ENCODE measurements at places on chromosomes 13 and 19.
A peak's percentile ranks its signal among the peaks of the same experiment; 100 is the strongest.

GRCh38 chr13:19592657-19593180, 31.4 kb upstream of the TPTE2 start:
- DNase-seq, result no peak

DNA sequence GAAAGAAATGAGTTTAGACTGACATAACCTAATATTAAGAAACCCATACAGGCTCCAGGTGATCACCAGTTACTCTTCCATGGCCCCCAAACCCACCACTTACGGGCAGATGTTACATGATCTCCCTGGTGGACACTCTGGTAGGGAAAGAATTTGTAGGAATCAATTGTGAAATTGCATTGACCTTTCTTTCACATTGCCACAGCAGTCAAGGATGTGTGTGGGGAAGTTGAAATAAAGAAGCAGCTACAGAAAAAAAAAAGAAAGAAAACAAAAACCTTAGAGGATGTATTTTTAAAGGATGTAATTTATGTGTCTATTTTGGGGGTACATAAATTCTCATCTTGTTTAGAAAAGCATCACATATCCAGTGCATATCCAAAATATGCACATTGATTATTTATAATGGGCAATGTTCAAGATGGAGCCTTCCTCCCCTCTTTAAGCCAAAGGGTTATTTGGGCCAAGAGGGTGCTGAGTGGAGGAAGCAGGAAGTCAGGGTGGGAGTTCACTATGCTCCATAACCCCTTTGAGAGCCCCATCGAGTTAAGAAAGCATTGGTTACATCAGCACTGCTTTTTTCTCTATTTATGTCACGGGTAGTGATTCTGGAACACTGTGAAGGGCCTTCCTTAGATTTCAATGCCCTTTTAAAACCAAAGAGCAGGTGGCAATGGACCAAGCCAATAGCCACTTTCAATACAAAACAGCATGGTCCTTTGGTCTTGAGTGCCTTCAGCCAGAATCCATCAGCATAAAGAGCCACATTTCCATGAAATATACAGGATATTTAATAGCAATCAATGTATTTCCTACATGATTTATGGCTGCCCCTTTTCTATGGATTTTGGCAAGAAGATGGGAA, 169.6 kb downstream of the LACC1 start:
- DNase-seq, result no peak

GRCh38 chr13:60662595-60662994, 265.6 kb downstream of the TDRD3 start:
- DNase-seq, result no peak

- DNase-seq, result no peak
Measured at GRCh38 chr19:51025401-51025800, 1.0 kb downstream of the KLK11 start.

- no peak for DNase-seq
Measured at GRCh38 chr19:24101459-24102115, 14.6 kb downstream of the ZNF254 start.

- no peak for DNase-seq
Measured at GRCh38 chr13:21365574-21365973, 93.5 kb downstream of the ZDHHC20 start.

DNA sequence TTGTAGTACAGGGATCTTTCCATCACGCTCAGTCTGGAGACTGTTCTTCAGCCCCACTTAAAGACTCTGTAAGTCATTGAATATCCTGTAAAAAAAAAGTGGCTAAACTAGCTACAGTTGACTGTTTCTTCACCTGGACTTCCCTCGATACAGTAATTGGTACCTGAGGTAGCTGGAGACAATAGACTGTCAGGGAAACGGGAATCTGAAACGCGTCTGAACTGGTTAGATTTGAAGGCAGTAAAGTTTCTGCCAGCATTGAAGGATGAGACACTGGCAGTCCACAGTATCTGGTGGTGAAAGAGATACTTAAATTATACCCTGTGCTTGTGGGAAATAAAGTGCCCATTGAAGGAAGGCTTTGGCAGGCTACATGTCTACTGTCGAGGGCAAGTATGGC, 550.5 kb downstream of the IRS2 start:
- no peak for DNase-seq

- no peak for DNase-seq
Measured at GRCh38 chr13:67515895-67516294, 285.8 kb upstream of the PCDH9 start.

DNA sequence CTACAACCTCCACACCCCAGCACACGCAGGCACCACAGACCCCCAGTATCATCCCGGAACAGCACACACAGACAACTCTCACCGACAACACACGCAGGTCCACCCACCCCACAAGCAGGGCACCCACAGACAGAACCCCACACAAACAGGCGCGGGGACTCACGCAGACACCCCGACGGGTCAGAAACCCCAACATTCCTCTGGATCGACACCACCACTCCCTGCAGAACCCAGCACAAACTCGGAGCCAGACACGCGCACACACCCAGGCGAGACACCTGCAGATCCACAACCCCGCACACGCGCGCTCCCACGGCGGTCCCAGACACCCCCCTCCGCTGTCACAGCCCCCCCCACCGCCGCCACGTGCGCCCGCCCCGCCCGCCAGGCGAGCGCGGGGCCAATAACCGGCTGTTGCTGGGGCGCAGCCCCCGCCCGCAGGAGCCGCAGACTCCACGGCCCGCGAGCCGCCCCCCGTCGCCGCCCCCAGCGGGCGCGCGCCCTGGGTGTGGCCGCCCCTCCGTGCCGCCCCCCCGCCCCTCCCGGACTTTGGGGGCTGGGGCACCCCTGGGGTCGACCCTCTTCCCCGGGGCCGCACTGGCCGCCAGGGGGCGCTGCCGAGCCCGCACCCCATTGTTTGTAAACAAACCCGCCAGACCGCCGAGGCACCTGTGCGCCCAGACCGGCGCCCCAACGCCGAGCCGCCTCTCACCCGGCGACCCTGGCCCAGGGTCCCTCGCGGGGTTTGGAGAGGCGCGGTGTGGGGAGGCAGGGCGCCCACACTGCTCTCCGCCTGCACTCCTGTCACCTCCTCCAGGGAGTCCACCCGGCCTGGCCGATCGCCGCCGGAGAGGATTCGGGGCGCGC, 712 bp downstream of the BBC3 start:
- peak; percentile 96 for DNase-seq

Data from activated CD8-positive, alpha-beta memory T cell treated with anti-CD3 and anti-CD28 coated beads, Interleukin-2, amount 50 U/mL, for 48 hours (primary cell).